ENCODE measurements at places on chromosomes 7 and 10. TPM values are rescaled to one million over a fixed set of nuclear protein-coding genes. Genes with fewer than 3 reads are reported as not detected.

- DNase-seq, result no peak
Observed at GRCh38 chr10:26840938-26841732, 19.6 kb downstream of the ABI1 start.

DNA sequence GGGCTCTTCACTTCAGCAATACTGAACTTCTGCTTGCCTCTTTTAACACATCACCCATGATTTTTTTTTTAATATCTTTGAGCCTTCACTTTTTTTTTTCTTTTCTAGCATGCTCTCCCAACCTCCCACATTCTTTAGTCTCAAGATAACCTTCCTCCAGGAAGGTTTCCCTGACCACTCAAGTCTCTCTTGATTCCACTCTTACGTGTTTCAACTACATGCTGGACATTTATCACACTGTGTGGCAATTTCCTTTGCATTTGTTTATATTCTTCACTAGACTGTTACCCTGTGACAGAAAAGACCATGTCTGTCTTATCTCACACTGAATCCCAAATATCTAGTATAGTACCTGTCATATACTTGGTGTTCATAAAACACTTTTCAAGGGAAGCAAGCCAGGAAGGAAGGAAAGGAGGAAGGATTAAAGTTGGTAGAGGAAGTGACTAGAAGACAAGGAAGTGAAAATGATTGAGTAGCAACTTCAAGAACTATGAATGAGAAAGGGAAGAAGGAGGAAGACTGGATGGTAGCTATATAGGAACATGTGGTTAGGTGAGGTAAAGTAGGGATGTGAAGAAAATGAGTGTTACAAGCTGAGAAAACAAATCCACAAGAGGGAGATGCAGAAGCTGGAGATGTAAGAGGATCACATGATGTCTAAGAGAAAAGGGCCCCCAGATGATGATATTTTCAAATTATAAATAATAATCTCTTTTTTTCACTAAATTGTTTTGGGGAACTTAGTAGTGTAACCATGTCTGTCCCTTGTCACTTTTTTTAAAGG lies 40.4 kb downstream of the IFIT5 start:
- no peak for DNase-seq

DNA sequence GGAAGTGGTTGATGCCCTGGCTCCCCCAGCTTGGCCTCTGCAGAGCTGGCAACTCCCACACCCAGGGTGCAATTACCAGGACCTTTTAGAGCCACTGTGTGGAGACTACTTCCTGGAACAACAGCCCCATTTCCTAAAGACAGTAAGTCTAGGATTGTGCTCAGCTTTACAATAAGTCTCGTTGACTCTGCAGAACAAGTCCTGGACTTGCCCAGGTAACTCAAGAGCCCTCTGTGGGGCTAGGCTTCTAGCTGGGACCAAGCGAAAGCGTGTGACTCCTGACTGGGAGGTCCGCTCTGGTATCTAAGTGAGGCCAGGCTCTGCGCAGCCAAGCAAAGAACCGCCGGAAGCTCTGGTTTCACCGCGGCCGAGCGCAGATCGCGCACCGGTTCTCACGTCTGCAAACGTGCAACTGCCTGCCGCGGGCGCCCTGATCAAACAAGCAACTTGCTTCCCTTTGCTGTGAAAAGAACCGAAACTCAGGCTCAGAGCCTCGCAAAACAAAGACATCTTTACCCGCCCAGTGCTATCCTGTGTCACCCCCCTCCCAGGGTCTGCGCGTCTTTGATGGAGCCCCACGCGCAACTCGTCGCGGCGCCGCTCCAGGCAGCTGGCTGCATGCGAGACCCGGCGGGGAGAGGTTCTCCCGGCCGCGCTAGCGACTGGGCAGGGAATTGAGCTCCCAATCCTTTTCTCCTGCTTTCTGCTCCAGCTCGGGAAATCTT lies 4.4 kb upstream of the PDLIM1 start:
- DNase-seq, result no peak

DNA sequence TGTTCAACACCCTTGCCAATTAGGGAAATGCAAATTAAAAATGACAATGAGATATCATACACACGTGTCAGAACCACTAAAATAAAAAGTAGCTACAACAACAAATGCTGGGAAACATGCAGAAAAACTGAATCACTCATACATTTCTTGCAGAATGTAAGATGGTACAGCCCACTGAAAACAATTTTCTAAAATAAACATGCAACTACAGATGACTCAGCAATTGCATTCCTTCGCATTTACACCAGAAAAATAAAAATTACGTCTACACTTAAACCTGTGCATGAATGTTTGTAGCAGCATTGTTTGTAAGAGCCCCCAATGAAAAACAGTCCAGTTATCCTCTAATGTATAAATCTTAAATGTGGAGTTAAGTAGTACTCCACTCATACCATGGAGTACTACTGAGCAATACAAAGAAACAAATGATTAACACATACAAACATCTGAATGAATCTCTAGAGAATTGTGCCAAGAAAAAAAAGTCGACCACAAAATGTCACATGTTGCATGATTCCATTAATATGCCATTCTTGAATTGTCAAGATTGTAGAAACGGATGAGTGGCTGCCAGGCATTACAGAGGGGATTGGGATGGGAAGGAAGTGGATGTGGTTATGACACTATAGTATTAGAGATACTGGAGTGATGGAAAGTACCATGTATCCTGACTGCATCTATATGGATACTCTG lies 134.6 kb upstream of the NPSR1 start:
- DNase-seq, result no peak

Gene CHN2
- 13.0 TPM for polyA plus RNA-seq
